Muscle of back (tissue), 13 donors: ENCODE measurements at places on chromosomes 5 and 9.

DNA sequence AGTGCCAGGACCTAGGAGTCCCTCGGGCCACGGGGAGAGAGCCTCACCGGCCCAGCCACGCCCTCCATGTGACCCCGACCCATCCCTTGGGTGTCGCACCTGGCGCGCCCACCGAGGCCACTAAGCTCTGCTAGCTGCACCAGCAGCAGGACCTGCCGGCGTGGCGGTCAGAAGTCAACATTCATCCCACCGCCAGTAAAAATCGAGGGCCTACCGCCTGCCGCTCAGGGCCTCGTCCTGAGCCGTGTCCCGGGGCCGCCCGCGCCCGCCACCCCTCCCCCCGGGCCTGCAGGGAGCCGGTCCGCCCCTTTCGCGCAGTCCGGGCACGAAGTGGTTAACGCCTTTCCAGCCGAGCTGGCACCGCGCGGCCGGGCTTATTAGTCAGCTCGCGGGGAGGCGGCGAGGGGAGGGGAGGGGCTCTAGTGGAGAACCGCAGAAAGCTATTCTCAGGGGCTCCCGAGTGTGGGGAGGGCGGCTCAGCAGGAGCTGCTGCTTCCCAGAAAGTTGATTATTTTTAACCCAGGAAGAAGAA is 124.4 kb downstream of the C9orf50 start:
- DNase-seq = peak; percentile 99

DNA sequence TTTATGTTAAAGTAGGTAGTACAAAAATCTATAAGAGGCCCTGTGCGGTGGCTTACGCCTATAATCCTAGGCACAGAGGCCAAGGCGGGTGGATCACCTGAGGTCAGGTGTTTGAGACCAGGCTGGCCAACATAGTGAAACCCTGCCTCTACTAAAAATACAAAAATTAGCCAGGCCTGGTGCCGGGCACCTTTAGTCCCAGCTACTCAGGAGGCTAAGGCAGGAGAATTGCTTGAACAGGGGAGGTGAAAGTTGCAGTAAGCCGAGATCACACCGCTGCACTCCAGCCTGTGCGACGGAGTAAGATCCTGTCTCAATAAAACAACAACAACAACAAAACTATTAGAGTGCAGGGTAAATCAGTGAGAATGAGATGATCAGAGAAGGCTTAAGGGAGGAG is 634.5 kb downstream of the NR2F1-AS1 start:
- DNase-seq = no peak

DNA sequence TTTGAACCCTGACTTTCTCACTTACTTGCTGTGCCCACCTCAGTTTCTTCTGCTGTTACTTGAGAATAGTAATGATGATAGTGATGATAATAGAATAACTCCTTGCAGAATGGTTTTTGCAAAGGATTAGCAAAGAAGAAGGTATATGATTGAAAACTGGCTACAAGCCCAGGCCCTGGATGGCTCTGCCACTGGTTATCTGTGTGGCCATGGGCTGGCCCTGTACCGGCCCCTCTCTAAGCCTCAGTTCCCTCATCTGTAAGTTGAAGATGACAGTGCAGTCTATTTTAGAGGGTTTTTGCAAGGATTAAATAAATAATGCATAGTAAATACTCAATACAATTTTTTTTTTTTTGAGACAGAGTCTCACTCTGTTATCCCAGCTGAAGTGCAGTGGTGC is 6.2 kb downstream of the TTLL11 start:
- DNase-seq = no peak

GRCh38 chr9:3887221-3887653 is 361.4 kb upstream of the RFX3 start:
- DNase-seq = no peak

DNA sequence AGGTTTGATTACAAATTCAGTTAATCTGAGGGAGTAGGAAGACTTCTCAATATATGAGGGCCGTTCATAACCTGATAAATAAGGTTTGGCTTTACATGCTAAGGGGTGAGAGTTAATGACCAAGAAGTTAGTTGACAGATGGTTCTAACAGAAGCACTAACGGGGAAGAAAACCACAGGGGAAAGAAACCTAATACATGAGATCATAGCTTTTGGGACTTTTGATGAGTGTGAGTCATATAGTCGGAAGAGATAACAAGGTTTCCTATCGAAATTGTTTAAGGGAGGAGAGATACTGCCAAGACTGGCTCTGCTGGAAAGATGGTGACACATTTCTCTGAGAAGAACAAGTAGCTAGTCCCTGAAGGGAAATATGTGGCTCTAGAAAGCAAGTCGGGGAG is 140.1 kb downstream of the COX7C start:
- no peak for DNase-seq

GRCh38 chr5:10594591-10595210 is 30.8 kb downstream of the ANKRD33B start:
- no peak for DNase-seq

DNA sequence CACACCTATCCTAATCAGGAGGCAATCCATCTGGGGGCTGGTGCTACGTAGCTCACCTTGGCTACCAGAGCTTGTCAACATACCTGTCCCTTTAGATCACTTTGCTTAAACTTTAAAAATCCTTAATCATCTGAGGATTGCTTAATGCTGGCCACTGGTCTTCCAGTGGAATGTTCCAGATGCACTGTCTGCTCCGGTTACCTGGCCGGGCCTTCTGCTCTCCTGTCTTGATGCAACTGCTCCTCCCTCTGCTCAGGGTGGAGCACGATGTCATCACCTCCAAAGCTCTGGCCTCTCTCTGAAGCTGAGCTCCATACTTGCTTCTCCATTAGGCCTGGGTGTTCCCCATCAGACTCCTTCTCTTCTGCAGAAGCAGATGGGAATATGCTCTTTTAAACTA is 106.5 kb upstream of the OTULINL start:
- no peak for DNase-seq
